Astrocyte of the spinal cord (primary cell): ENCODE measurements at places on chromosomes 1 and 21.

GRCh38 chr1:160258177-160258798 lies 4.1 kb downstream of the DCAF8 start:
- no peak for DNase-seq

DNA sequence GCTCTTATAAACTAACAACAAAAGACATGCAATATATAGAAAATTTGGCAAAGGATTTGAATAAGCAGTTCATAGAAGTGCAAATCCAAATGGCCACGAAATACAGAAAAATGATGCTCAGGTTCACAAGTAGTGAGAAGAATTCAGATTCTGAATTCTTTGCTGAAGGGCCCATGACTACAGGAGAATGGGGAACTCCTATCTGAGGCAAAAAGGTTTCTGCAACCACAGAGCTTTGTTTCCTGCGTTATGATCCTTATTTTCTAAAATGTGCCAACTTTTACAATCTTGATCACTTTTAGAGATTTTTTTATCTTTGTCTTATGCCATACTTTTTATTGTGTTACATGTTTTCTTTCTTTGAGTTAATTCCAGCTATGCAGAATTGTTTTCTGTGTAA lies 91.3 kb downstream of the ITSN1 start:
- no peak for DNase-seq

GRCh38 chr1:235004276-235004675 lies 124.4 kb downstream of the TOMM20 start:
- DNase-seq = no peak

- DNase-seq = no peak
Observed at GRCh38 chr1:188551176-188551575, 1722.4 kb downstream of the PLA2G4A start.

DNA sequence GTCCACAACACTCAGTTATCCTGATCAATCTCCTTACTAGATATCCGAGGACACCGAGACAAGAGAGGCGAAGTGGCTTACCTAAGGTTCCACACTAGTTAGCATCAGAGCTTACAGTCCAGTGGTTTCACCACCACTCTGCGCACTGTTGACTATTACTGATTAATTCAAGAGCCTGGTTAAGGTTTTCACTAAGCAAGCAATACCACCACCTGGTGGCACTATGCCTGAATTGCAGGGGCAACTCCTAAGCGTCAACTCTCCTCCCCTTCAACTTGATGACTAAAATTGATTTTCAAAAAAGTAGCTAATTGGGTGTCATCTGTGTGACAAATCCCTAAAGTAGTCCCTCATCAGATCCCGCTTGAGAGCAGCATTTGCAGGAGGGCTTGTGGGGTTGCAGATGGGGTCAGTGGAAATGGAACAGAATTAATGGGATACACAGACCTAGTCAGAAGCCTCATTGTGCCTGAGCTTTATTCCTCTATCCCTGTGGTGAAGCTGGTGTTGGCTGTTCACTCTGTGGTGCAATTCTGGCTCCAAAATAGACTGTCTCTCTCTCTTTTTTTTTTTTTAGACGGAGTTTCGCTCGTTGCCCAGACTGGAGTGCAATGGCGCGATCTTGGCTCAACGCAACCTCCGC lies 9.1 kb downstream of the TTC22 start:
- peak; percentile 13 for DNase-seq

GRCh38 chr1:85356130-85356529 lies 79.7 kb upstream of the BCL10 start:
- DNase-seq = no peak

GRCh38 chr1:111911061-111911460 lies 78.4 kb downstream of the KCND3 start:
- no peak for DNase-seq

GRCh38 chr1:15089258-15089992 lies 64.1 kb upstream of the TMEM51 start:
- no peak for DNase-seq

GRCh38 chr1:61247881-61248752 lies 165.8 kb downstream of the NFIA start:
- no peak for DNase-seq

DNA sequence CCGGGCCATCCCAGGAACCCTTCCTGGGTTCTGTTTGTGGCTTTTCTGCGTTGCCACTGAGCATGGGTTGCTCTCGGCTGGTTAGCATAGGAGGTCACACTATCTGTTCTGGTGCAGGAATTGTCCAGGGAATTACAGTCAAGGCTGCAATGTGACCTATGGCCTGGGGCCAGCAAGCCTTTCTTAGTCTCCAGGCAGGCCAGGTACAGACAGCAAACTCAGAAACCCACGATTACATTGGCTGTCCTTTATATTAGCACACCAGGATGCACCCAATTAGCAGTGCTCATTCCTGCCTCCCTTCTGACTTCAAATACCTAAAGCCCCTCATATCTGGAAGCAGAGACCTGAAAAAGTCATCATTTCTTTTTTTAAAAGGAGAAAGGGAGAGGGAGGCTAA lies 55.2 kb downstream of the CD247 start:
- DNase-seq = no peak

DNA sequence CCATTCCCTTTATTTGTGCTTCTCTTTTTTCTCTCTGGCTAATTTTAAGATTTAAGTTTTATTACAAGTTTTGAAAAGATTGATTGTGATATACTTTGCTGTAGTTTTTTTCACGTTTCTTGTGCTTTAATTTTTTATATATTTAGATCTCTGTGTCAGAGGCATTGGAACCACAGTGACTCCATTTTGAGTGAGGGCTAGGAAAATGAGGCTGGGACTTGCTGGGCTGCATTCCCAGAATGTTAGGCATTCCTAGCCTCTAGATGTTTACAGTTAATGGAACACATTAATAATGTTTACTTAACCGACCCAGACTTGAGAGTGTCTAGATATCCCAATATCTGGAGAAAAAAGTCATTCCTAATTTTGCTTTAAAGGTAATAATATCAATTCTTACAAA lies 939.4 kb downstream of the BRINP3 start:
- no peak for DNase-seq

- DNase-seq = peak; percentile 16
Observed at GRCh38 chr1:76867342-76868130, at the start of gene ST6GALNAC5. Gene ST6GALNAC5 (plus strand): TSS chr1:76867480.

DNA sequence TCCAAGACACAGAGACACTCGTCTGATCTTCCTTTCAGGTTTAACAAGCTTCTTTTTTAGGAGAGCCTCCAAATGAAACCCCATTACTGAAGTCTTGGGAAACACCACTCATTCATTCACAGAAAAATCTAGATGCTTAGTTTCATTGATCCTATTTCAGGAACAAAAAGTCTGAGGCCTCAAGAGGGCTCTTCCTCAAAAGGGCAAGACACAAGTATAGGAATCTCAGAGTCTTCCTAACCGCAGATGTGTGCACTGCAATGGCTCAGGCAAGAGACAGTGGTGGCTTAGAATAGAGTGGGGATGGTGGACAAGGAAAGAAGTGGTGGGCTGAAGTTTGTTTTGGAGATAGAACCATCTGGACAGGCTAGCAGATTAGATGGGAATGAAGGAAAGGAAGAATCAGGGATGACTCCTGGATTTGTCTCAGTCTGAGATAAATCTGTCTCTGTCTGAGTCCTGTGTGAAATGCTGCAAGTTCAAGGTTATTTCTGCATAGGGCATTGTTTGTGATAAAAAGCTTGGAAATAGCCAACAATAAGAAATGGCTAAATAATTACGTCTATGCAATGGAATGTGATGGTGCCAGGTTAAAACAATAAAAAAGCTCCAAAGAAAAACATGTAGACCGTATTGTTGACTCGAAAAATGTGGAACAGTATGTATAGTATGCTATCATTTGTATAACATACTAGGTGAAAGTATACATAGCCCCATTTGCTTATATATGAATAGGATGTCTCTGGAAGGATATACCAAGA lies 8.9 kb upstream of the CTSE start:
- no peak for DNase-seq

DNA sequence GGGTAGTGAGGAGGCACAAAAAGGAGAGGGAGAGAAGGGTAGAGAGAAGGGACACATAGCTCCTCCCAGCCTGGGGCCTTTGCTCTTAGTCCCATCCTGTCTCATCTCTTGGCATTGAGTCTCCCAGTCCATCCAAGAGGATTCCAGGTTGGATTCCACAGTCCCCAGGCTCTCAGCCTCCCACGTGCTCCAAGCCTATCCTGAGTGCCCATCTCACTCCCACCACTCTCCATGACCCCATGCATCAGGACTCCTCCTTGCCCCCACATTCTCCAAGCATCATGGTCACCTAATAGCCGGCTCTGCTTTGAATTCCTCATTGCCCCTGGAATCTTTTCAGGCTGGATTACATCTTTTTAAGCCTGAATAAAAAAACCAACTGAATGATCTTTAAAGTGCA lies 87.9 kb downstream of the DSCAM start:
- no peak for DNase-seq

GRCh38 chr1:210231846-210232510 lies 618 bp upstream of the SERTAD4 start:
- peak; percentile 71 for DNase-seq

DNA sequence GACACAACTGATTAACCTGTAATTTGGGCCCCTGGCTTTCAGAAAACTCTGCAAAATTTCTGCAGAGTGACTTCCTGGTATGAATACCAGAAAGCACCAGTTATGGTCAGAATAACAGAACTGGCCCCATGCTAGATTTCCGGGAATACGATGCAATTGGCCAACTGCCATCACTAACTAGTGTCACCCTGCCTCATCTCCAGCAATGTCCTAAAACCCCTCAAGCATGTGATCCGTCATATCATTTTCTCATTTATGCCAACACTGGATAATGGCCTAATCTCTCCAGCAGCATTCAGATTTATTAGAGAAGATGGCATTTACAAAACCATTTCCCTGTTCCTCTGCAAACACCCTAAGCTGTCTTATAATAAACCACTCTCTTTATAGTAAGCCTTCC lies 15.4 kb downstream of the KAZN start:
- DNase-seq = no peak

DNA sequence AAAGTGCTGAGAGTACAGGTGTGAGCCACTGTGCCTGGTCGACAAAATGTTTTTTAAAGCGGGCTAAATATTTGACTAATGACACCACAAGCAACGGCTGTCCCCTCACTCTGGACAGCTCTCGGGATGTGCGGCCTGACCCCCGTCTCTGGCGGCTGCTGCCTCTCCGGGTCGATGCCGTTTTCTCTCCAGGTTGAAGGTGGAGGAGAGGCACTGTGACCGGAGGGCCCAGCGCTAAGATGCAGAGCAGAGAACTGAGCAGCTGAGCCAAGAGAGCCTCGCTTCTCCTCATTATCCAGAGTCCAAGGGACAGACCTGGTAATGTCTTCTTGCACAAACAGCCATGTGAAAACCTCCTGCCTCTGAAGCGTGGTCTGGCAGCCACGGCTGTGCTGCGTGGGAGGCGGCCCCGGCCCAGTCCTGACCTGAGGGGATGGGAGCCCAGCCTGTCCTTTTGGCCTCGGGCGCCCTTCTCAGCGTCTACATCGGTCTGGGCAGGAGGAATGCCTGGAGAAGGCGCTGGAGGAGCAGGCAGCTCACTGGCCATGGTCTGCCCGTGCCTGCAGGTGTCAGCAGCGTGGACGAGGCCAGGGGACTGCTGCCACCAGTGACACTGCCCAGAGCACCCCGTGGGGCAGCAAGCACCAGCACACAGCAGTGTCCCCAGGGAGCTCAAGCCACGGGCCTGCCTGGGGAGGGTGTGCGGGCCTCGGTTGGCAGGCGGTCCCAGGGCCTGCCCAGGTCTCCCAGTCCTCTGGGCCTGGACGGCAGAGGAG lies 10.3 kb downstream of the MORN1 start:
- DNase-seq = no peak

- DNase-seq = no peak
Observed at GRCh38 chr21:40291560-40291959, 424.3 kb downstream of the PCP4 start.

- DNase-seq = peak; percentile 92
Observed at GRCh38 chr1:182185842-182186756, 124.6 kb upstream of the ZNF648 start.
